ENCODE measurements at places on chromosomes 6 and 20.

GRCh38 chr20:39109933-39110818, 148.0 kb downstream of the DHX35 start:
- peak; percentile 64 for DNase-seq

GRCh38 chr6:159908979-159909378, 18.2 kb downstream of the MAS1 start:
- no peak for DNase-seq

- DNase-seq = no peak
Measured at GRCh38 chr6:82251942-82252341, 4.4 kb upstream of the IBTK start.

DNA sequence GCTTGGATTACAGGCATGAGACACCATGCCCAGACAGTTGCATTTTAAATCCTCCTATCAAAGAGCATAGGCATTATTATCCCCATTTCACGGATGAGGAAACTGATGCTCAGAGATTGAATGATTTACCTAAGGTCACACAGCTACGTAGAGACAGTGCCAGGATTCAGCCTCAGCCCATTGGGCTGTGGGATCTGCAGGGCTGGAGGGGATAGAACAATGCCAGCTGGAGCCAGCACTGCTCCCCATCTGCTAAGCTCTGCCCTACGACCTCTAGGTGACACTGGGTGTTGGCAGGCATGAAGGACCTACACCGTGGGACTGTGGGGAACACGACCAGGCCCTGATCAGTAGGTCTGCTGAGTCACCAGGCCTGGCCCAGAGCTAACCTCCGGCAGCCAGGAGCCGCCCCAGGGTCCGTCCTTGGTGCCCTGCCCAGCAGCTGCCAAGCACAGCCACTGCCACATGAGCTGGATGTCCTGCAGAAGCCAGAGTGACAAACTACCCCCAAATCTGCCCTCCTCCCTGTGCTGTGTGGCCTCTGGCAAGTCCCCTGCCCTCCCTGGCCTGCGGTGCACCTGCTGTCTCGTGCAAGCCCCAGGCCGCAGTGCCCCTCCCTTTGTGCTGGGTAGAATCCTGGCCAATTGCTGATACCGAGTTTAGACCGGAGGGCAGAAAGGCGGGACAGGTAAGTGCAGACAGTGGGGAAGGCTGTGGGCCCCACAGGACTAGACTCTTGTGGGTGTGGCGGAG, 47.6 kb upstream of the PTGIS start:
- DNase-seq = peak; percentile 61

DNA sequence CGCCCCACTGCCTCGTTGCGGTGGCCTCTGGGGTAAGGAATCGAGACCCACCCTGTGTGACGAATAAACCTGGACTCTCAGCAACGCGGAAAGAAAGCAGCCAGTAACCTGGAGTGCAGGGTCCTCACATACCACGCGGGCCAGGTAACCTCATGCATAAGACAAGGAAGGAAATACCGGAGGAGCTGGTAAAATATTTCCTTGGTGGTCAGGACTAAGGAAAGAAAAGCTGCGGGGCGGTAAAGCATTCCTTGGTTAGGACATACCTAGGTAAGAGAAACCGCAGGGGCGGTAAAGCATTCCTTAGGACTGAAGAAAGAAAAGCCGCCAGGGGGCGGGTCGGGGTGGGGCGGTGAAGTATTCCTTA, 80.7 kb downstream of the SYTL3 start:
- peak; percentile 99 for DNase-seq

DNA sequence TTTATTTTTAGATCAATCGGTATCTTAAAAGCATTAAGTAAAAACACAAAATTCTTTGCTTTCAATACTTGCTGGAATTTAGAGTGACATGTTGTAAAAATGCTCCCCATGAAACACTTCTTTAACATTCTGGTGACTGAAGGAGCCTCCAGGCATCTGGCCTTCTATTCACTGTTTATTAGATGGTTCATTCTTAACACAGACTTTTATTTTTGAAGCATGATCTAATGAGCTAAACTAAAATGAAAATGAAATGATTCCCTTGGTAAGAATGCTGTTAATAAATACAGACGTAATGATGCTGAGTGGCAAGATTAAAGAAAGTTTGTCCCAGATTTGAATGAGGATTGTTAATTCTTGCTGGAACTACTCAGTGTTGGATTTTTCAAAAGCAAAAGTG, 698.4 kb downstream of the TENT5A start:
- no peak for DNase-seq

DNA sequence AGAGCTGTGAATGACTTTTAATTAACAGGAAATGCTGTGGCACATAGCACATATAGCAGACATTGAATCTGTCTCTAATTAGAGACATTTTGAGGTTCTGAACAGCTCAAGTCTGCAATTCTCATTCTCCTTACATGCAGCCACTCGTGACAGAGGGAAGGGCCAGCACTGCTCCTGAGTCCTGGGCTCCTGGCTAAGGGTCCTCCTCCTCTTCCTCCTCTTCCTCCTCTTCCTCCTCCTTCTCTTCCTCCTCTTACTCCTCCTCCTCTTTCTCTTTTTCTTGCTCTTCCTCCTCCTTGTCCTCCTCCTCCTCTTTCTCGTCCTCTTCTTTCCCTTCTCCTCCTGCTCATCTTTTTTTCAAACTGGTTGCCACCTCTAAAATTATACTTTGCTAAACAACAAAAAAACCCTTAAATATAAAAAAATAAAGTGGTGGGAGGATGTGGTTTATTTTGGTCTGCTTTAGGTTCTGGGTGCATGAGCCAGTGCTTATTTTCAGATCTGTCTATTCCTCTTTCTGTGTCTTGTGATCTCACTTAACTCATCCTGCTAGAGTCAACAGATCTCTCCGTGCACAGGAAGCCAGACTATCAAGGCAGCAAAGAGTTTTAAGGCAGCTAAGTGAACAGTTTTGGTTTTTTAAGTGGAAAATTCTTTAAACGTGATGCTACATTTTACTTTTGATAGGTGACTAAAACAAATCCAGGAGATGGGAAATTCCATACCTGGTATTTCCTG, 159.3 kb downstream of the CD83 start:
- DNase-seq = peak; percentile 12

- DNase-seq = no peak
Measured at GRCh38 chr6:17730078-17730704, 23.5 kb upstream of the NUP153 start.

DNA sequence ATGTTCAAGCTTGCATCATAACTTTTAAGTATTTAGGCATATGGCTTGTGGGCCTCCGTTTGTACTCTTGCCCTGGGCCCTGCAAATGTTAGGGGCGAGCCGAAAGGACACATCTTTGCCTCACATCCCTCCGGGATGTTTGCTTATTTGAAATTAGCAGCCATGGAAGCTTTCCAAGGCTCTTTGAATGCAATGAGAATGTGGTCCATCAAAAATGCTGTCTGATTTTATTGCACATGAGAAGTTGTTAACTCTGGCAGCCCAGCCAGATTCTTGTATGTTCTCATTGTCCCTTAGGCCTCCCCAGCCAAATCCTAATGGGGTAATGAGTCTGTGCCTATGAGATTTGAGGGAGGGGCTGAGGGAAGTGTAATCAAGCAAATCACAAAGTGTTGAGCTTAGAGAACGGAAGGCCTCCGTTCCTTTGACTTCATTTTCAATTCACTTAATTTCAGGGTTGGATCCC, 261.2 kb upstream of the MARCKS start:
- no peak for DNase-seq

- no peak for DNase-seq
Measured at GRCh38 chr6:73898599-73898998, 202.6 kb downstream of the CD109 start.

DNA sequence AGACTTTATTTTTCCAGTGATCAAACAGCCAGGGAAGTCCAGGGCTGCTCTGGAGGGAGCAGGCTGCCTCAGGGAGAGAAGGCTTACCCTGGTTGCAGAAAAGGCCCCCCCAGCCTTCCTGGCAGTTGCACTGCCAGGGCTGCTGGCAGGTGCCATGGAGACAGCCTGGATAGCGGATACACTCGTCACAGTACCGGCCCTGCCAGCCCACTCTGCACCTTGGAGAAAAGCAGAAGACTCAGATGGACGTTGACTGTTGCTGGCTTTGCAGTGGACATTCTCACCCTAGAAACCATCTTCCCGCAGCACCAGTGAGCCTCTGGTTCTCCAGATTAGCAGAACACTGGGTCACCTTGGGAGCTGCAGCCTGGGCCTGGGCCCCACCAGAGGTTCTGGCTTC, 5.4 kb downstream of the DLL1 start:
- peak; percentile 22 for DNase-seq

DNA sequence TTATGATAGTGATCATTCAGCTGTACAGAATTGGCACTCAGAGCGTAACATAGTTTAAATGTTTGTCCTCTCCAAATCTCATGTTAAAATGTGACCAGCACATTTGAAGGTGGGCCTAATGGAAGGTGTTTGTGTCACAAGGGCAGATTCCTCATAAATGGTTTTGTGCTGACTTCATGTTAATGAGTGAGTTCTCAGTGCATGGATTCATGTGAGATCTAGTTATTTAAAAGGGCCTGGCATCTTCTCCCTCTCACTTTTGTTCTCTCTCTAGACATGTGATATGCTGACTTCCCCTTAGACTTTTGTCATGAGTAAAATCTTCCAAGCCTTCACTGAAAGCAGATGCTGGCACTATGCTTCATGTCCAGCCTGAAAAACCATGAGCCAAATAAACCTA, 452.4 kb upstream of the PTCHD4 start:
- DNase-seq = no peak

- peak; percentile 90 for DNase-seq
Measured at GRCh38 chr20:22684072-22684762, 99.8 kb upstream of the FOXA2 start.

- DNase-seq = no peak
Measured at GRCh38 chr20:5991623-5992441, 41.4 kb downstream of the MCM8 start.

- no peak for DNase-seq
Measured at GRCh38 chr6:118650582-118651281, 659 bp downstream of the CEP85L start.

- DNase-seq = no peak
Measured at GRCh38 chr6:1757131-1757530, 147.4 kb downstream of the FOXC1 start.

GRCh38 chr20:2814587-2815051, at the start of gene C20orf141:
TSS of gene C20orf141 (plus strand) at chr20:2814987. CDS start at chr20:2815185, 198 bp downstream.
- peak; percentile 88 for DNase-seq

- no peak for DNase-seq
Measured at GRCh38 chr6:139510040-139510790, 135.8 kb upstream of the CITED2 start.

GRCh38 chr6:74482180-74482579, 723.7 kb downstream of the COL12A1 start:
- no peak for DNase-seq

DNA sequence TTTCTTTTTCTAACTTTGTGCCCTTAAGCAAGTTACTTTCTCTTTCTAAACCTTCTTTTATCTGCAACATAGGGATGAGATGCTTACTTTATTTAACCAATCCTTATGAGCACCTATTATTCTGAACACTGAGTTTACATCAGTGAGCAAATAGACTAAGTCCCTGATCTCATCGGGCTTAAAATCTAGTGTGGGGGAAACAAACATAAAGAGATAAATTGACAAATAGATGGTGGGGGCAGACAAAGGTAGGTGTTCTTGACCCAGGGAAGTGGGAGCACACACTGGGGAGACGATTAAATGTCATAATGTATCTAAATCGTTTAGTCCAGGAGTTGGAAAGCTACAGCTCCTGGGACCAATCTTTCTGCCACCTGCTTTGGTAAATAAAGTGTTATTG, 129.6 kb downstream of the TFAP2C start:
- no peak for DNase-seq

DNA sequence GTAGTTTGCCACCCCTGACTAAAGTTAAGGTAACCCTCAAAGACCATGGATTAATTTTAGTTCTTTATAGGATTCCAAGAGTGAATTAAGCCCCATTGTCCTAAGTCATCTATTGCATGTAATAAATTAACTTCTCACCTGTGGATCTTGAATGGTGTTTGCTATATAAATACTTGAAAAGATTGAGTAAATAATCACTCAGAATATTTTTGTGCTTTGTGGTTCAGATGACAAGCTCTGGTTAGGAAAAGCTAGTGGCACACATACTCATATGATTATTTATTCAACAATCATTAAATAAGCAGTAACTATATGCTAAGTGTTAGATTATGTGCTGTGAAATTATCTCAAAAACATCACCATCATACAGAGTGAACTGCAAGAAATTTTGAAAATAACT, 203.2 kb downstream of the OGFRL1 start:
- no peak for DNase-seq

GRCh38 chr6:140567466-140567865, 1193.0 kb upstream of the CITED2 start:
- DNase-seq = no peak

GRCh38 chr6:79947191-79948186, at the start of gene ELOVL4:
TSS of gene ELOVL4 (minus strand) at chr6:79947553. CDS start at chr6:79947279, 274 bp downstream.
- peak; percentile 97 for DNase-seq

GRCh38 chr6:11085758-11086435, 7.7 kb upstream of the SMIM13 start:
- no peak for DNase-seq

- DNase-seq = no peak
Measured at GRCh38 chr6:16227048-16227562, 11.3 kb upstream of the GMPR start.

DNA sequence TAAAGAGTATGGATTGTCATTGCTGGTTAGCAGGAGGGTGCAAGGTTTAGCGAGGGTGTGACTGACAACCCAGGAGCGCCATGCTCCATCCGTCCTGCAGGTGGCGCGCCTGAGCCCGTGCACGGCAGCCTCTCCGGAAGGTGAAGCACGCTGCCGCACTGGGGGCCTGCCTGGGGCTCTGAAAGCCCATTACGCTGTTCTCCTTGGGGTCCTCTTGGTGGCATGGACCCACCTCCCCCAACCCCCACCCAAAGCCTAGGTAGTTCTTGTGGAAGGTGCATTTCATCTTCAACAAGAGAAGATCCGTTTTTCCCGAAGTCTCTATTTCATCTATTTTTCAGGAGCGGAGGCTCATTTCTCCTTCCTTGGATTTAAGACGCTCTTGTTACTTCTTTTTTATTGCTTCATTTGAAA, 197.4 kb upstream of the KCNG1 start:
- DNase-seq = no peak

DNA sequence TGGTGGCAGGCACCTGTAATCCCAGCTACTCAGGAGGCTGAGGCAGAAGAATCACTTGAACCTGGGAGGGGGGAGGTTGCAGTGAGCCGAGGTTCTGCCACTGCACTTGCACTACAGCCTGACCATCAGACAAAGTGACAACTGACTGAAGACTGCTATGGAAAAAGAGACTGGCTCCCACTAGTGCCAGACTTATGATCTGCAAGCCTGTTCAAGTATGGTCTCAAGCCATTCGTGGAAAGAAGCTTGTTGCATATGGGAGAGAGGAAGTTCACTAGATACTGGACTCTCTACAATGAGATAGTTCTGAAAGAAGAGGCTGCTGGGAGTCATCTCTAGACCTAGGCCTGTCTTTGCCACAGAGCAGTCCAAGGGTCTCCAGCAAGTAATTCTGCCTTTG, 26.7 kb downstream of the MDN1 start:
- peak; percentile 75 for DNase-seq

- no peak for DNase-seq
Measured at GRCh38 chr6:2450546-2450945, 205.1 kb upstream of the GMDS start.

GRCh38 chr20:42313704-42314103, 695.5 kb upstream of the CHD6 start:
- no peak for DNase-seq

GRCh38 chr20:13147971-13148370, 73.1 kb upstream of the ISM1 start:
- DNase-seq = no peak

Measured in islet precursor cell (in vitro differentiated cells).